DMS79 (cell line): ENCODE measurements at places on chromosomes 13 and 19.

- DNase-seq = no peak
Observed at GRCh38 chr13:95137096-95137495, 164.2 kb downstream of the ABCC4 start.

DNA sequence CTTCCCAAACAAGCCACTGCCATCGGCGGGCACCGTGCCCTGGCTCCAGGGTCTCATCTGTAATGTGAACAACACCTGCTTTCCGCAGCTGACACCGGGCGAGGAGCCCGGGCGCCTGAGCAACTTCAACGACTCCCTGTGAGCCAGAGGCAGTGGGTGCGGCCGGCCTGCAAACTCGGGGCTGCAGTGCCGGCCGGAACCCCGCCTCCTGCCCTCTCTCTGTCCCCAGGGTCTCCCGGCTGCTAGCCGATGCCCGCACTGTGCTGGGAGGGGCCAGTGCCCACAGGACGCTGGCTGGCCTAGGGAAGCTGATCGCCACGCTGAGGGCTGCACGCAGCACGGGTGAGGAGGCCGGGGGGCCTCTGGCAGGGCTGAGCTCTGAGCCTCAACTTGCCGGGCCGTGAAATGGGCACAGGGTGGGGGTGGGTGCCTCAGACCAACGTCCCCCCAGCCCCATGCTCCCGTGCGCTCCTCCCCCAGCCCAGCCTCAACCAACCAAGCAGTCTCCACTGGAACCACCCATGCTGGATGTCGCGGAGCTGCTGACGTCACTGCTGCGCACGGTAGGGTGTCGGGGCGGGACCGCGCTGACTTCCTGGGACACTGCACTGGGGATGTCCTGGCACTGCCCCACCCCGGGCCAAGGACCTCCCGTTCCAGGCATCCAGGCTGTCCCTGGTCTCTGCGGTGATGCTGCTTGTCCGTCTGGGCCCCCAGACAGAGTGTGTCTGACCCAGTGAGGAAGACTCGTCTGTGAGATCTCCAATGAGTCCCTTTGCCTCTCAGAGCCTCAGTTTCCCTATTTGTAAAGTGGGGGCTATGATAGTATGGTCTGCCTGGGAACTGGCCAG lies 2.2 kb downstream of the ABCA7 start:
- no peak for DNase-seq

- DNase-seq = no peak
Observed at GRCh38 chr19:6754653-6755463, 12.4 kb downstream of the SH2D3A start.

GRCh38 chr19:47283405-47284059 lies 8.8 kb downstream of the INAFM1 start:
- DNase-seq = no peak

DNA sequence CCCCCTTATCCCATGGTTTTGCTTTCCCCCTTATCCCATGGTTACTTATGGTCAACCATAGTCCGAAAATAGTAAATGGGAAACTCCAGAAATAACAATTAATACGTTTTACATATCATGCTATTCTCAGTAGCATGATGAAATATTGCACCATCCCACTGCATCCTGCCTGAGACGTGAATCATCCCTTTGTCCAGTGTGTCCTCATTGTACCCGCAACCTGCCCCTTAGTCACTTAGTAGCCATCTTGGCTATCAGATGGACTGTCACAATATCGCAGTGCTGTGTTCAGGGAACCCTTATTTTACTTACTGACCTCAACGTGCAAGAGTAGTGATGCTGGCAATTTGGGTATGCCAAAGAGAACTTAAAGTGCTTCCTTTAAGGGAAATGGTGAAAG lies 10.5 kb upstream of the NBEA start:
- DNase-seq = no peak

DNA sequence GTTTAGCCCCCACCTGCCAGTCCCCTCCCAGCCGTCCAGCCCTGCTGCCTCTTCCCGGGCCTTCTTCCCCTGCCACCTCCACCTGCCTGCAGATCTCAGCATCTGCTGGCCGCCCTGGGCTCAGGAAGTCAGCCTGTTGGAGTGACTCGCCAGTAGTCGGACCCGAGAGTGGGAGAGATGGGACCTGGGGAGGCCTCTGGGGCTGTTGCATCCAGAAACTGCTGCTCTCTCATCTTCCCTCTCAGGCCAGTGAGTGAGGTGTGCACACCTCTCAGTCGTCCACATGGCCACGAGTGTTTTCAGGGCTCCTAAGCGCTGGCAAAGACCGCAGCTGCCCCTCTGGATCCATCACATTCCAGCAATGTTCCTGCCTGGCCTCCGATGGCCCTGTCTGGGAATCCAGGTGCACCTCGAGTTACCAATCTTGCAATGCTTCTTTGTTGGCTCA lies 151.8 kb upstream of the SOX1 start:
- no peak for DNase-seq

DNA sequence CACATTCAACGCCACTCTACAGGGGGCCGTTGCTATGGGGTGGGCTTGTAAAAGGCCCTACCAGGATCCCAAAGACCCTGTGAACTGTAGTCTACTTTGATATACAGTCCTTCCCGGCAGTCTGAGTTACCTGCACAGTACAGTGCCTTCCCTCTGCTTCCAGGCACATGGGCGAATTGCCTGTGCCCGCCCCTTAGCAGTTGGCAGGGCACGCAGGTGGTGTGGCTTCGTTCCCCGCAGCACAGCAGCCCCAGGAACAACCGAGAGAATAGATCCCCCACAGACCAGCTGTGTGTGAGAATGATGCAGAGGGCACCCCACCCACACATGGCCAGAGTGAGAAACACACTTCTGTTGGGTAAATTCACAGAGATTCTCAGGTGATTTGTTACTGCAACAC lies 60.6 kb downstream of the MRPL57 start:
- no peak for DNase-seq

DNA sequence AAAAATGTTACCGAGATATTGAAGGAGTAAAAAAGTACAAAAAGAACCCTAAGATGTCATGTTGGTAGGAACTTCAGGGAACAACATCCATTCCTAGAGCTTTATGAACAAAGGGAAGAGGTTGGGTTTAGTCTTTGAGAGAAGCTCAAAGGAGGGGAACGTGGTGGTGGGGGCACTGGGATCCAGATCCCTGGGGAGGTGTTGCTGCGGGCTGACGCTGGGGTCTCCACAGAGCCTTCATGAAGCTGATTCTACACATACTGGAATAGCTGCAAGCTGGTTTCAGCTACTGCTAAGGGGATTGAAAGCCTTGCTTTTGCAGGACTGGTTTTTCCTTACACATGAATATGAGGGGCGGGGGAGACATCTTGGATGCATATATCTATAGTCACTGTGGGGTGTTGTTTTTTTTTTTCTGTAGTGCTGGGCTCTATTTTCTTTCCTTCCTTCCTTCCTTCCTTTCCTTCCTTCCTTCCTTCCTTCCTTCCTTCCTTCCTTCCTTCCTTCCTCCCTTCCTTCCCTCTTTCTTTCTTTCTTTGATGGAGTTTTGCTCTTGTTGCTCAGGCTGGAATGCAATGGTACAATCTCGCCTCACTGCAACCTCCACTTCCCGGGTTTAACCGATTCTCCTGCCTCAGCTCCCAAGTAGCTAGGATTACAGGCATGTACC lies 6.5 kb upstream of the MZF1 start:
- no peak for DNase-seq

- DNase-seq = no peak
Observed at GRCh38 chr19:4803736-4804695, 12.5 kb downstream of the FEM1A start.
